Transverse colon (tissue), 4 donors: ENCODE measurements at places on chromosomes 3 and 15. TPM values are rescaled to one million over a fixed set of nuclear protein-coding genes. Genes with fewer than 3 reads are reported as not detected.

GRCh38 chr15:44479343-44479742 lies 51.9 kb downstream of the CTDSPL2 start:
- DNase-seq, result no peak

DNA sequence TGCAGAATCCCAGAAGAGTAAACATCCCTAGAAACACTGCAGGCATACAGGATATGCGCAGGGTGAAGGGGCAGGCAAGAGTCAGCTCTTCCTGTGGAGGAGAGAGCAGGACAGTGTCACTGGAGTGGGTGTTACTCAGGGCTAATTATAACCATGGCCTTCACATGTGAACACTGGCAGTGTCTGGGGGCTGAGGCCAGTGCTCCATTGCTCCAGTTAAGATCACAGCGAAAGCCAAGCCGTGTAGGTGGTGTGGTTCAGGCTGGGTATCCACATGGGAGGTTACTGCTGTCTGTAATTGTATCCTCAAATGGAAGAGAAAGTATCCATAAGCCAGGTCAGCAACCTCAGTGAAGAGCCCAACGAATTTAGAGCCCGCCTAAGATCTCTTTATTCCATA lies 84.6 kb downstream of the MESD start:
- no peak for DNase-seq

GRCh38 chr15:67144609-67145311 lies 79.4 kb downstream of the SMAD3 start:
- DNase-seq, result no peak

The GNAT1 gene
- not detected for total RNA-seq
